SJSA1 (cell line): ENCODE measurements at places on chromosomes 3 and 15. TPM values are rescaled to one million over a fixed set of nuclear protein-coding genes. Genes with fewer than 3 reads are reported as not detected.

The LEKR1 gene
- total RNA-seq = 0.16 TPM in 1 of 2 replicates, not detected in the other

The SKOR1 gene
- not detected in 2 replicates for total RNA-seq

The MYL3 gene
- not detected in 2 replicates for total RNA-seq

The KNG1 gene
- total RNA-seq = not detected in 2 replicates

The CD80 gene
- not detected in 2 replicates for total RNA-seq

The STAC gene
- total RNA-seq = 24.1 and 29.1 TPM in 2 replicates

The P2RY1 gene
- under 0.01 and 0.06 TPM in 2 replicates for total RNA-seq

The LRRC2 gene
- total RNA-seq = 0.61 and 2.8 TPM in 2 replicates

The SLC28A1 gene
- total RNA-seq = not detected in 2 replicates

The MEGF11 gene
- 0.03 TPM in 1 of 2 replicates, not detected in the other for total RNA-seq

The C15orf40 gene
- 22.7 and 29.0 TPM in 2 replicates for total RNA-seq

The MRPL47 gene
- total RNA-seq = 49.3 and 80.3 TPM in 2 replicates

The PLA2G4D gene
- total RNA-seq = not detected in 2 replicates

The MORC1 gene
- not detected in 2 replicates for total RNA-seq

The ANKUB1 gene
- total RNA-seq = 0.31 TPM in 1 of 2 replicates, not detected in the other

The SEMA6D gene
- total RNA-seq = 2.3 and 3.7 TPM in 2 replicates

The MYRIP gene
- total RNA-seq = 0.06 and 0.11 TPM in 2 replicates

The WDR93 gene
- 0.05 TPM in 1 of 2 replicates, not detected in the other for total RNA-seq

The SLC51B gene
- 1.1 TPM in 1 of 2 replicates, not detected in the other for total RNA-seq

The LRRC15 gene
- 1.4 and 4.9 TPM in 2 replicates for total RNA-seq

The GABRA5 gene
- not detected in 2 replicates for total RNA-seq

The TMEM87A gene
- 74.9 and 77.0 TPM in 2 replicates for total RNA-seq

The CD86 gene
- total RNA-seq = not detected in 2 replicates

The GABPB1 gene
- total RNA-seq = 67.9 and 76.2 TPM in 2 replicates

The DNAJA4 gene
- 0.09 and 0.16 TPM in 2 replicates for total RNA-seq

The ALG1L2 gene
- 1.8 TPM in 1 of 2 replicates, not detected in the other for total RNA-seq

The CCDC54 gene
- not detected in 2 replicates for total RNA-seq

The MCF2L2 gene
- total RNA-seq = 0.03 TPM in 1 of 2 replicates, not detected in the other

The VEPH1 gene
- total RNA-seq = 1.7 and 14.3 TPM in 2 replicates

The KLHL40 gene
- not detected in 2 replicates for total RNA-seq

The SLC15A2 gene
- total RNA-seq = not detected in 2 replicates
